DMS153 (cell line): ENCODE measurements at places on chromosomes 12 and 14.

- DNase-seq = no peak
These were observed 5.0 kb upstream of the OR10P1 start for GRCh38 chr12:55631733-55632132.

DNA sequence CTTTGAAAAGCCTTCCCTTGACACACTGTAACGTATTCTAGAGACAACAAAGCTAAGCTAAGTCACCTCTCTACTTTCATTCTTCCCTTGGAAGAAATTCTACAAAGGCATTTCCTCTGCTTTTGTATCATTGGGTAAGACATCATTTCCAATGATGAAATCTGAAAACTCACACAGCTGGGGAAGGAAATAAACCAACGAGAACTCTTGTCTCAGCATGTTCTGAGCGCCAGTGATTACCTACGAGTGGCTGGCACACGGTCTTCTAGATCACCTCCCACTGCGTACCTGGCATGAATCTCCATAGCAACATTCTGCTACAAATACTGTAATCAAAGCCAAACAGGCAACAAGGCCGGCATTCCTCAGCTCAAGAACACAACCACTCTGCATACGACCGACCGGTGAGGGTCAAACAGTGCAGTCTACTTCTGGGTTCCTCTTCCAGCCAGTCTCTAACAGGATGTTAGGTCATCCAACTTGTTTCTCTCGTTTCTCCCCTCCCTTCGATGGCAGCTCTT lies 7.6 kb downstream of the VPS37B start:
- DNase-seq = peak; percentile 85

GRCh38 chr14:97046967-97047366 lies 249.8 kb downstream of the VRK1 start:
- no peak for DNase-seq

GRCh38 chr14:103061482-103061976 lies 4.2 kb upstream of the CDC42BPB start:
- no peak for DNase-seq

DNA sequence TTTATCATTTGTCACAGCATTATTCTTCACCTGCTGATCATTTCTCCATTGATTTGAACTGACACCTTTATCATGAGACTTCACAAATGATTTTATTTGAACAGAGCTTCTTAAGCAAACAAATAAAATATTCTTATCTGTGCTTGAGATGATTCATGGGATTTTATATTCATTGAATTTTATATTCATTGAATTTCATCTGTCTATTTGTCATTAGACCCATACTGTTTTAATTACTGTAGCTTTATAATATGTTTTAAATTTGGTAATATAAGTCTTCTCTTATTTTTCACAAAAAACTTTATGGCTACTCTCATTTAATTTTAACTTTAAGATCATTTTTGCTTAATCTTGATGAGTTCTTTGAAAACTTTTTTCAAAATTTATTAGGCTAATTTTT lies 777.4 kb upstream of the TBX3 start:
- DNase-seq = no peak

DNA sequence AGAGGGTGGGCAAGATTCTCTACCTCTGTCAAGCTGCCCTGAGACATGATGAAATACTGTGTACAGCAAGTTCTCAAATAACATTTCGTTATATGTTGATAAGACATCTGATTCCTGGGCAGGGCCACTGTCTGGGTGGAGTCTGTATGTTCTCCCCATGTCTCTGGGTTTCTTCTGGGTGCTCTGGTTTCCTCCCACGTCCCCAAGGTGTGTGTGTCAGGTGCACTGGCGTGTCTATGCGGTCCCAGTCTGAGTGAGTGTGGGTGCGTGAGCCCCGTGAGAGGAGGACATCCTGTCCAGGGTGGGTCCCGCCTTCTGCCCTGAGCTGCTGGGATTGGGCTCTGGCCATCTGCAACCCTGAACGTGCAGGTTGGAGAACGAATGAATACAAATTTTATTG lies 29.6 kb downstream of the KCTD10 start:
- no peak for DNase-seq

- DNase-seq = peak; percentile 54
These were observed 6.2 kb downstream of the TBX5 start for GRCh38 chr12:114399664-114400211.

- no peak for DNase-seq
These were observed 105.7 kb upstream of the RESF1 start for GRCh38 chr12:31853520-31853919.

DNA sequence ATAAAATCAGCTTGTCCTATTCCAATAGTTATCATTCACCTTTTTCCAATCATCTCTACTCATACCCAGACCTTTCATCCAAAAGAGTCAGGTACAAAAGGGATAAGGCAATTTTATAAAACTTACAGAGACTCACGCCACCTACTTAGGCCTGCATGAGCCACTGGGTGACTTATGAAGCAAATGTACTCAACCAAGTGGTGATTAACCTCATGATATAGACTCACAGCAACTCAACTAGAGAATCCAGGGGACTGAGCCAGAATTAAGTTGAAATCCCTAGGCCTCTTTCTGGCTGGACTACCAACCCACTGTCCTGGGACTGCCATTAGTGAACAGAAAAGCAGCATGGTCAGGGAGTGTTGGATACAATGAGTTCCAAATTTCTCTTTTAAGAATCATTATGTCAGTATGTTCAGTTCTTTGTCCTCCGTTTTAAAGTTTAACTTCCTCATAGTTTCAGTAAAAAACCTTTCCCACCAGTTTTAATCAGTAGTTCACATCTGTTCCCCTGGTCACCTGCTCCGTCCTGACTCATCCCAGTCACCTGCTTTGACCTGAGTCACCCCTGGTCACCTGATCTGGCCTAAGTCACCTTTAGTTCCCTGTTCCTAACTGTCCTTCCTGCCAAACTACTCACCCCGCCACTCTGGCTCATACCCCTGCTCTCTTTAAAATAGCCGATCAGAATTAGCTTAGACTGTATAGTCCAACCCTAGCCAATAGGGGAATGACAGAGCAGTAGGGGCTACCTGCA lies 36.8 kb downstream of the SPTSSA start:
- no peak for DNase-seq

GRCh38 chr12:117093431-117093830 lies 5.8 kb downstream of the TESC start:
- DNase-seq = no peak

DNA sequence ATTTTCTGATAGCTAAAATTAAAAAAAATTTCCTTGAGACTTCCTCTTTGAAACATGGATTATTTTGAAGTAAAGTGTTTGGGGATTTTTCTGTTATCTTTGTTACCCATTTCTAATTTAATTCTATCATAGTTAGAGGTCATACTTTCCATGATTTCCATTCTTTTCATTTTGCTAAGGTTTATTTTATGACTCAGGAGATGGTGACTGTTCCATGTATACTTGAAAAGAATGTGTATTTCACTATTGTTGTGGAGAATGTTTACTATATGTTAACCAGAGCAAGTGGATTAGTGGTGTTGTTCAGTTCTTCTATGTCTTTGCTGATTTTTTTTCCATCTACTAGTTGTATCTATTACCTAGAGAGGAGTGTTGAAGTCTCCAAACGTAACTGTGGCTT lies 250.5 kb upstream of the PELI2 start:
- no peak for DNase-seq

DNA sequence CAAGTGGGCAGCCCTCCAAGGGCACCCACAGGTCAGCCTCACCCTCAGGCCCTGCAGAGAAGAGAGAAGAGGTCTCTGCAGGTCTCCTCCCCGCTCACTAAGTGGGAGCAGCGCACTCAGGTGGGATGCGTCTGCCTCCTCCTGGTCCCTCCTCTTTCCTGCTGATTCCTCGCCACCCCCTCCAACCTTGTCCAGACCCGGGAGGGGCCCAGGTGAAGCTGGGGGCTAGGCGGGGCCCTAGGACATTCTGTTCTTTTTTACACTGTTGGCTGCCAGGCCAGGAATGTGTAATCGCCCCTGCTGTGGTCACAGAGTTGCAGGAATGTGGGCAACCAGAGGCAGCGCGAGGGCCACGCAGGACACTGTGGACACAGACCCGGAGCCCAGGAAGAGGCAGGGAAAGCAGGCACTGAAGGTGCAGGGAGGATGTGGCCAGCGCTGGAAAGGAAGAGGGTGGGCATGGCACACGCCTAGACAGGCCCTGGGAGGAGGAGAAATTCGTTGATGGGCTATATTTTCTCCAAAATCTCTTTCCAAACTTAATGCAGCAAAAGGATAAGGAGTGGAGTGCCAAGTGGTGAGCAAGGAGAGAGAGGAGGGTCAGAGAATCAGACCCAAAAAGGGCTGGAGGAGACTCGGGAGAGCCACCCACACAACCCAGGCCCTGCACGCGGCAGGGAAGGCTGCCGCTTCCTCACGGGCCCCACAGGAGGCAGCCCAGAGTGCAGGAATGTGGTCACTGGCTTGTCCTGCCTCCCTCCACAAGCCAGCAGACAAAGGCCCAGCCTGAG lies 911 bp upstream of the SCNN1A start:
- peak; percentile 11 for DNase-seq

DNA sequence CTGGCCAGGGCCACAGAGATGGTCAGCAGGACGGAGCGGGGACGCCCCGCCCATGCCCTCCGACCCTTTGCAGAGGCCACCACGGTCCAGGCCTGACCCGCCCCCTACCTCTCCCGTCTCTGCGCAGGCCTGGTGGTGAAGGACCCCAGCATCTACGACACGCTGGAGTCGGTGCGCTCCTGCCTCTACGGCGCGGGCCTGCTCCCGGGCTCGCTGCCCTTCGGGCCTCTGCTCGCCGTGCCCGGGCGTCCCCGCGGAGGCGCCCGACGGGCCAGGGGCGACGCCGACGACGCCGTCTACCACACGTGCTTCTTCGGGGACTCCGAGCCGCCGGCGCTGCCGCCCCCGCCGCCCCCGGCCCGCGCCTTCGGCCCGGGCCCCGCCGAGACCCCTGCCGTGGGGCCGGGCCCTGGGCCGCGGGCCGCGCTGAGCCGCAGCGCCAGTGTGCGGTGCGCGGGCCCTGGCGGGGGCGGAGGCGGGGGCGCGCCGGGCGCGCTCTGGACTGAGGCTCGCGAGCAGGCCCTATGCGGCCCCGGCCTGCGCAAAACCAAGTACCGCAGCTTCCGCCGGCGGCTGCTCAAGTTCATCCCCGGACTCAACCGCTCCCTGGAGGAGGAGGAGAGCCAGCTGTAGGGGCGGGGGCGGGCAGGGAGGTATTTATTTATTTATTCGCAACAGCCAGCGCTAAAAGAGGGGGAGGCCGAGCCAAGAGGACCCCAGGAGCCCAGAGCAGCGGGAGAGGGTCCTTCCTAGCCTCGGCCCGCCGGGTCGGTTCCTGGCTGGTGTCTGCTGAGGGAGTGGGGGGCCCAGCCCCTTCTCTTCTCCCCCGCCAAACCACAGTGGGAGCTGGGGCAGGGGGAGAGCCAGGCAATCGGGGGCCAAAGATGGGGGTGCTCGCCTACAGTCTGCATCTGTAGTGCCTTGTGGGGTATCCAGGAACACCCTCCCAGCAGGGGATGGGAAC lies 8.1 kb downstream of the TAMALIN start:
- no peak for DNase-seq

DNA sequence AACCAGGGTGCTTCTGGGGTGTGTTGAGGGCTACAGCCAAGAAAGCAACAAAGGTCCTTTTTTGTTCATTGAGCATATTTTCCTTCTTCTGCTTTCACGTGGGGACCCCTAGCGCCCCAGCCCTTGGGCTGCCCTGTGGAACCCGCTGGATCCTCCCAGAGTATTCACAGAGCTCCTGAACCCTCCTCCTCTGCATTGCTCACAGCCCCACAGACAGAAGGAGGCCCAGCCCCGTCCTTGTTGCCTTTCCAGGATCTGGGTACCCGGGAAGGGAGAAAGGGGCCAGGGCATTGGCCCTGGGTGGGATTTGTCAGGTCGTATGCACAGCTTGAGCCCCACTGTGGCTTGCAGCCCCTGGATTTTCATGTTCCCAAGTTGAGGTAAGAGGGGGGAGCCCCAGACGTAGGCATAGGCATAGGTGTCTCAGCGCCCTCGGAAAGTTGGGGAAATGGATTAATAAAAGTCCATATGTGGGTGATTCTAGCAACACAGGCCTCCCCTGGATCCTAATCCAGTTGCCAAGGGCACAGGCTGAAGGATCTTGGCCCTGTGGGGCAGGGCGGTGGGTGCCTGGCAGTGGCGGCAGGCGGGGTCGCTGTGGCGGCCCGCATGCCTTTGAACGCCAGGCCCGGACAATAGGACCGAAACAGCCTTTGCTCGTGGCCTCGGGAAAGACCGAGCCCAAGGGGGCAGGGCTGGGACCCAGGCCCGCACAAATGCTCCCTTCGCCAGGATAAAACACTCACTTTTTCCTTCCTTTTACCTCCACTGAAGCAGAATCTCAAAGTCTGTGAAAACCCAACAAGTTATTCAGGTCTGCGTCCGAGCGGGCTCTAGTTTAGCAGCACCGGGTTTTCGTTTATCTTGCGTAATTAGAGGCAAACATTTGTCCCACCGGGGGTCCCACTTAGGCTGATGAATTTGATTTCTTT lies 3.0 kb upstream of the HOXC10 start:
- DNase-seq = no peak

- no peak for DNase-seq
These were observed 49.1 kb upstream of the DAAM1 start for GRCh38 chr14:59139324-59139723.
